Esophagus muscularis mucosa (tissue), 4 donors: ENCODE measurements at places on chromosomes 12 and 14. TPM values are rescaled to one million over a fixed set of nuclear protein-coding genes. Genes with fewer than 3 reads are reported as not detected.

DNA sequence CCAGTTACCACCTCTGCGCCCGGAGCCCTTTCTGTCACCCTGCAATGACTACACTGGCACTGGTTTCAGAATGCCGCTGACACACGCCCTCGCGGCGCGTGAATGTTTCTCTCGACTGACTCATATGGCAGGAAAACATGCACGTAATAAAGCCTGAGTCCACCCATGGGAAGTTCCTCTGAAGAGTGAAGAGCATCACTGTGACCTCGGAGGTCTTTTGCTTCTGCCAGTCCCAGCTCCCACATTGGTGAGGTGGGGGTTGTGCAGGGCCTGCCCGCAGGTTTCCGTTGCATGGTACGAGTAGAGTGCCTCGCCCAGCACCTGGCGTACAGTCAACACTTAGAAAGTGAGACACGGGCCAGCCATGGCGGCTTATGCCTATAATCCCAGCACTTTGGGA, 11.1 kb upstream of the SLC6A12 start:
- no peak for DNase-seq

Gene ANKS1B
- total RNA-seq = 28.7 TPM

DNA sequence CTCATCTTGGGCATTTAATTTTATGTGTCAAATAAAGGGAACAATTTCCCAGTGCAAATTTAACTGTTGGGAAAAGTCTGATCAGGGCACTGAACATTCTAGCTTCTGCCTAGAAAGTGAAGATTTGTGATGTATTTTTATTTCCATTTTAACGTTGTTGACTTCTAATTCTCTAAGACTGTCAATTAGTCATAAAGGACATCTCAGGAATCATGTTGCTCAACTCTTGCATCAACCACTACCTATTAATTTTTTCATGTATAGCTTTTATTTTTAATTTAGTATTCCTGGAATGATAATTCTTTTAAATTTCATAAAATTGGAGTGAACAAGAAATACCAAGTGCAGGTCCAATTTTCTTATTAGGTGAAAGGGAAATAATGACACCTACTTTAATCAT, 87.9 kb upstream of the METAP2 start:
- no peak for DNase-seq

Gene KLRK1
- 1.2 TPM for total RNA-seq

GRCh38 chr14:98138666-98139065, 1133.3 kb downstream of the BCL11B start:
- DNase-seq = peak; percentile 24

Gene NRIP2
- total RNA-seq = 0.83 TPM

GRCh38 chr14:68245146-68246073, 425.8 kb downstream of the RAD51B start:
- DNase-seq = no peak

Gene SIX4
- 2.3 TPM for total RNA-seq

Gene TAS2R20
- 4.6 TPM for total RNA-seq

DNA sequence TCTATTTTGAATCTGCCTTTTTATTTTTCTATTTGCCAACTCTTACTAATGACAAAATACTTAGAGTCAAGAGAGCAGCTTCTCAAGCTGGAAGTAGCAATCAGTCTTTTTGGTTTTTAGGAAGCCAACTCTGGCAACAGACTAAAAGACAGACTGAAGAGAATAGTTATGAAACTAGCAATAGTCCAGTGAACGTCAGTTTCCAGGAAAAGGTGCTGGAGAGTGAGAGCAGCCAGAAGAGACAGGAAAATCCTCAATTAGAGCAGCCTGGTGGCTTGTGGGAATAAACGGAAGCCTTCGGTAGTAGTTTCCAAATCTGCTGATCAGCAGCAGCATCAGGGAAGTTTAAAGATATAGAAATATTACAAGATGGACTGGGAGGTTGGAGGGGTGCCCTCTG, 27.1 kb downstream of the ATG14 start:
- no peak for DNase-seq

GRCh38 chr14:38189930-38190726, 17.6 kb upstream of the SSTR1 start:
- no peak for DNase-seq
